Daoy (cell line): ENCODE measurements at places on chromosomes 4 and X. TPM values are rescaled to one million over a fixed set of nuclear protein-coding genes. Genes with fewer than 3 reads are reported as not detected.

APLN gene
- total RNA-seq, result 0.34 and 1.1 TPM in 2 replicates

SASH3 gene
- total RNA-seq, result not detected in 2 replicates

MAGEB10 gene
- 1.5 and 1.8 TPM in 2 replicates for total RNA-seq

ABLIM2 gene
- total RNA-seq, result 0.21 and 0.23 TPM in 2 replicates

GPC3 gene
- 0.18 and 0.34 TPM in 2 replicates for total RNA-seq

- no peak for DNase-seq
Measured at GRCh38 chrX:138719396-138719795, 7.9 kb upstream of the FGF13 start.

DNA sequence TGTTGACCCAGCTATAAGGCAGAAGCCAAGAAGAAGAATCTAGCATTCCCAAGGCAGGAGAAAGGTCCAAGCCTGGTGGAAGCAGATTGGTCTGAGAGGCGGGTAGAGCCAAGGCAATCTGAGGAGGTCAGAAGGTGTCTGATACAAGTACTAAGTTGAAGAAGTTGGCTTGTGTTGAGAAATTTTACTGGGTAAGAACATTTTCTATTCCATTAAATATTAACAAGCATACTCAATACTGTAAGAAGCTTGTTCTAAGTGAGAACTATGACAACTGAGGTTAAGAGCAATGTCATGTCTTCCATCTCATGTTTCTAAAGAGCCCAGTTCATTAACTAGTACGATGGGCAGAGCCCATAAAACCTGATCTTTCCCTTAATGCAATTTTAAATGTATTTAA is 75.0 kb downstream of the FAM13A start:
- DNase-seq, result no peak

DNA sequence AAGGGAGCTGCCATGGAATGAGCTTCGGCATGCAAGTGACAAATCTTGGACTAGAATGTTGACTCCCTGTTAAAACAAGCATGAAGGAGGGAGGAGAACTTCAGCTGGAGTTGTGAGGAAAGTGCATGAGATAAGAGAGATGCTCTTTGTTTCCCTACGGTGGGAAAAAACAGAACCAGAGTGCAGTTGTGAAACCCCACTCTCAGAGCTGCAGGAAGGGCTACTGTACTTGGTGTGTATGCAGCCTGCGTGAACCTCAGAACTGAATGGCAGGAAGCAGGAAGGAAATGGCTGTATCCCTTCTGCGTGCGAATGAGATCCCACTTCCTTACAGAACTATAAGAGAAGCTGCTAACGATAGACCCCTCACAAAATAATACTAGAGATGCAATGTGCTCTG is 57.2 kb downstream of the EGF start:
- DNase-seq, result no peak

DNA sequence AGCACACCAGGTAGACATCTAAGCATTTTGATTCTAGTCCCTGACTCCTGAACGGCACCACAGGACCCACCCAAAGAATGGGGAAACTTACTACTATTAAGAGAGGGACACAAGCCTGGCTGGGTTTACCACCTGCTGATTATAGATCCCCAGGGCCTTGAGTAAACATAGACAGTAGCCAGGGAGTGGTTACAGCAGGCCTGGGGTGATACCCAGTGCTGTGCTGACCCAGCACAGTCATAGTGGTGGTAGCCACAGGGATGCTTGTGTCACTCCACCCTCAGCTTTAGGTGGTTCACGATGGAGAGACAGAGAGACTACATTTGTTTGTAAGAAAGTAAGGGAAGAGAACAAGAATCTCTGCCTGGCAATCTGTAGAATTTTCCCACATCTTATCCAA is 11.7 kb downstream of the CYSLTR1 start:
- no peak for DNase-seq

DNA sequence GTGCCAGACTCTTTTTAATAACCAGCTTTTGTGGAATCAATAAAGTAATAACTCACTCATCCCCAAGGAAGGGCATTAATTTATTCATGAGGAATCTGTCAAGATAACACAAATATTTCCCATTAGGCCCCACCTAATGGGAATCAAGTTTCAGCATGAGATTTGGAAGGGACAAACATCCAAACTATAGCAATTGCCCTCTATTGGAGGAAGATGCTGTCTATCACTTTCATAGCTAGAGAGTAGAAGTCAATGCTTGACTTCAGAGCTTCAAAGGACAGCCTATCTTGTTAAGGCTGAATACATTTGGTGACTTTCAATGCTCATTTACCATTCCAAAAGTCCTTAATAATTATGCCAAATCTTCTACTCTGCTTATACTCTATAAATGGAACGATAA is 84.9 kb upstream of the ATOH1 start:
- no peak for DNase-seq

DNA sequence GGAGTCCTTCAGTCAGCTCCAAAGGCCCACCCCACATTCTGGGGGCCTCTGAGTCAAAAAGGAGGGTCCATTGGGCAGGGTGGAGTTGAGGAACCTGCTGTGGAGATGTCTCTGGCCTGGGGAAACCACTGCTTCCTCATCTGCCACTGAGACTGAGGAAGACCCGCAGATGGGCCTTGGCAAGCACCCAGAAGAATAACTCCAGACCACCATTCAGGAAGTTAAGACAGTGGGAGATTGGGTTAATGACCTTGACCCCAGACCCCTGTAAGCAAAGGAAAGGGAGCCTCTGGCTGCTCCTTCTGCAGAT is 8.1 kb upstream of the HSD17B10 start:
- no peak for DNase-seq

DNA sequence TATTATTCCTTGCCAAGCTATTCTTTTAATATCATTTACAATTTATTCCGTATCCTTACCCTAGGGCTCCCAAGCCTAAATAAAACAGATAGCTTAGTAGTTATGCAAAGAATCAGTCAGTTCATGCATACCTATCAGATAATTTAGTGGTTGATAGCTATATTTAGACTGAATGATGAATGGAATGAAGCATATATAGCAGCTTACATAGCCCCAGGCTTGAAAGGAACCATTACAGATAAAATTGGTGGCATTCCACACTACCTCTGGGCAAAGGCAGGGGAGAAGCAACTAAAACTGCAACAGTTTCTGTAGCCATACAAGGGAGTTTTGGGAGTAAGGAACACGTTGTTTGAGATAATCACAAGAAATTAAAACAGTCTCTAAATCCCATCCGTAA is 2.7 kb downstream of the ACE2 start:
- no peak for DNase-seq

DNA sequence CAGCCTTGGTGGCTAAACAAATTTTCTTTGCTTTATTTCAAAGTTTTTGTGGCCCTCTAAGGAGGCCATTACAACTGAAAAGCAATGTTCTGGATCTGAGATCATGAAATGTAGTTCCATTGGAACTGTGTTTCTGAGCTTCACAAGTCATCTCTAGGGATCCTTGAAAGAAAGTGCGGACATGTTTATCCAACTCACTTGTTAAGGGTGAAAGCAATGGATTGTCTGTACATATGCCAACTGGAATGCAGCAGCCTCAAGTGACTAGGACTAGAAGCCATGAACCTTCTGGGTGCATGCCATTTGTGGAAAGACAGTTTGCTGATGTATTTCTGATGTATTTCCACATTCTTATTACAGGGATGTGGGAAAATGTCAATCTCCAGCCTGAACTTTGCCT is 36.7 kb upstream of the KLHL13 start:
- DNase-seq, result no peak

- DNase-seq, result no peak
Measured at GRCh38 chr4:27414887-27415731, 554.5 kb downstream of the STIM2 start.

DNA sequence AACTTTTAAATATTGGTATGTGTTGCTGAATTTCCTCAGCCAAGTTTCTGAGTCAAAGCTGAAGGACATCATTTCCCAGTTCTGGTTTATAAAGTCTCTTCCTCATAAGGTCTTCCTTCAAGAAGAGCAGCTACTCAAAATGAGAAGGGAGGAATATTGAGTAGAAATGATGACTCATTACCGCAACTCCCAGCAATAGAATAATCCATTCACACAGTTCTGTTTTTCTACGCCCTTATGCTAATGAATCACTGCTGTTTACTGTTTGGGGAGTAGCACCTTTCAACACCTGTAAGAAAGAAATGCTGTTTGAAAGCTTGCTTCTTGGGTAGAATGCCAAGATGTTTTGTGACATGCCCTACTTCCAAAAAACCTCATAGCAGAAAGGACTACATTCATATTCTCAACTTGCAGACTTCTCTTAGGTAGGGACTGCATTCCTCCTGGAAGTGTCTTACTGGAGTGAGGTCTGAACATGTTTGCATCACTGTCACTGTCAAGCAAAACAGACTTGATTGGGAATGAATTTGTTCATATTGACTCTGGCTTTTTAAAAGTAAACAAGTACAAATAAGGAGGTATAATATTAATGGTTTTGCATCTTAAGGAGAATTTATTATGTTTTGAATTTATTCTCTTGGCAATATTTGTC is 147.2 kb upstream of the BANK1 start:
- DNase-seq, result no peak

GRCh38 chr4:184163813-184164212 is 53.9 kb downstream of the ENPP6 start:
- DNase-seq, result peak; percentile 41
